GM23248 (cell line): ENCODE measurements at places on chromosomes 3 and 15.
A peak's percentile ranks its signal among the peaks of the same experiment; 100 is the strongest.

- DNase-seq = peak; percentile 92
Observed at GRCh38 chr15:89781891-89782618, 5.9 kb downstream of the MESP2 start.

DNA sequence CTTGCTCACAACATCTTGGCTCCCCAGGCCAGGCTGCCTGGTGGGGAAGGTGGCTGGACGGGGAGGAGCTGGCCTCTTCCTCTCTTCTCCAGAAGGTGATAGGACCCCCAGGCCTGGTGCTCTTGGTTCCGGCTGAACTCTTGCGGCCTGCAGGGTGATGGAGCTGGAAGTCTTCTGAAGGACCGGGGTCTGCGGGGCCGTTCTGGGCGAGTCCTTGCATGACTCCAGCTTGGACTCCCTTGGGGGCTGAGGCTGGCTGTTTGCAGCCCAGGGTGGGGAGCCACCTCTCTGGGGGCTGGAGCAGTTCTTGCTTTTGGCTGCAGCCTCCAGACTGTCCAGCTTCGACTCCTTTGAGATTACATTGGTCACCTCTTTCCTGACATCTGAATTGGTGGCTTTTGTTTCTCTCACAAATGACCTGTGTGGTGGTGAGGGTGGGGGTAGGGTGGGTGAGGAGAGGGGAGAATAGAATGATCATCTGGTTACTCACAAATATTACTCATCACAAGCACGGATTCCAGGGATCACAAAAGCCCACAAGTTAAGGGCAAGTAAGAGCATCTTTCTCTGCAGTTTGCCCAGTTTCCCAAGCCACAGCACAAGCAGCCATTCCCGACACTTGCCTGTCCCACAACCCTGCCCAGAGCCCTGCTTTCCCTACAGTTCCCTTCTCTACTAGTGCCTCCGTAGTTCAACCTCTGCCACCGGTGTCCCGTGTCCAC is 149.1 kb upstream of the HACD2 start:
- DNase-seq = peak; percentile 89

GRCh38 chr3:175585898-175586297 is 726.8 kb downstream of the NAALADL2 start:
- peak; percentile 68 for DNase-seq

- DNase-seq = no peak
Observed at GRCh38 chr3:188351648-188352047, 197.7 kb downstream of the LPP start.

- DNase-seq = no peak
Observed at GRCh38 chr3:196813903-196814302, 53.8 kb upstream of the SENP5 start.

DNA sequence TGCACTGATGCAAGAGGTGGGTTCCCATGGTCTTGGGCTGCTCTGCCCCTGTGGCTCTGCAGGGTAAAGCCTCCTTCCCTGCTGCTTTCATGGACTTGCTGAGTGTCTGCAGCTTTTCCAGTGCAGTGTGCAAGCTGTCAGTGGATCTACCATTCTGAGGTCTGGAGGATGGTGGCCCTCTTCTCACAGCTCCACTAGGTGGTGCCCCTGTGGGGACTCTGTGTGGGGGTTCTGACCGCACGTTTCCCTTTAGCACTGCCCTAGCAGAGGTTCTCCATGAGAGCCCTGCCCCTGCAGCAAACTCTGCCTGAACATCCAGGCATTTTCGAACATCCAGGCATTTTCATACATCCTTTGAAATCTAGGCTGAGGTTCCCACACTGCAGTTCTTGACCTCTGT is 329.8 kb upstream of the NAALADL2 start:
- DNase-seq = no peak

DNA sequence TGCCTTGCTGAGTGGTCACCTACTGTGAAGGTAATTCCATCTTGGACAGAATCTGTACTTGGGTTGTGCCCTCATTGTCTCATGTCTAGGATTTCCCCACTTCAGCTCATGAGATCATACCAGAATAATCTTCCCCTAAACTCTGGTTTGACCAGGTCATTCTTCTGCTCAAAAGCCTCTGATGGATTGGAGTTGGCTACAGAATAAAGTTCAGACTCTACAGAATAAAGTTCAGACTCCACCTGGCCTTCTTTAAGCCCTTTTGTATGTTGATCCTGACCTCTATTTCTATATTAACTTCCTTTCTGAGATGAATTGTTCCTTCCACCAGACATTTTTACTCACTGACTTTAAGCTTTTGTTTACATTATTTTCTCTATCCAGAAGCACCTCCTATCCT is 6.4 kb upstream of the GLCE start:
- DNase-seq = no peak

DNA sequence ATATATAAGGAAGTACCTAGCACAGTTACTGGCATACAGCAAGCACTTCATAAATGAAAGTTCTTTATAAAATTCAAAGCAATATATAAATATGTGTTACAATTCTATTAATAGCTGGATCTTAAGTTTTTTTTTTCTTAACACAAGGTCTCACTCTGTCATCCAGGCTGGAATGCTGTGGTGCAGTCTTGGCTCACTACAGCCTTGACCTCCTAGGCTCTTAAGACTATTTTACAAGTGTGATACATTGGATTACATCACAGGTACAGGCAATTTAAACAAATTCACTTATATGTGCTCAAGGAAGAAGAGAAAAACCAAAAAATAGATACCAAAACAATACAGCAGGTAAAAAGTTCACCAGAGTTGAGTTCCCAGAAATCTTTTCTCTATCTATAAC is 60.6 kb downstream of the ZNF280D start:
- peak; percentile 59 for DNase-seq

DNA sequence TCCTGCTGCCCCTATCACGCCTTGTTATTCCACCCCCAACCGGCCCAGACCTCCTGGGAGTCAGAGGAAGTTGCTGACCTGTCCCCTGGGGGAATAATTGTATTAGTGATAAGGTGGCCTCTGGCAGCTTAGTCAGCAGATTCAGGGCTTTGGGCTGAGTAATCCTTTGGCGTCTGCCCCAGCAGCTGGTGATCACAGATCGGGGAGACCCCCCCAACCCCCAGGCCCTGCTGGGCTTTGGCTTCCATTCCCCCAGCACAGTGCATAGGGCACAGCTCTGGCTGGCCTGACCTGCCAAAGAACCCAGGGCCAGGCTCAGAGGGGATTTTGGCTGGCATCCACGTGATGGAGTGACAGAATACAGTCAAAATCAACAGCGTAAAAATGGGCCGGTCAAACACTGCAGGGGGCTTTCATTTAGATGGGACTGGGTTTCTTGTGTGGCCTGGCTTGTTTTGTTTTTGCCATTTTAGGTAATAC is 3.9 kb upstream of the NR2E3 start:
- peak; percentile 60 for DNase-seq

DNA sequence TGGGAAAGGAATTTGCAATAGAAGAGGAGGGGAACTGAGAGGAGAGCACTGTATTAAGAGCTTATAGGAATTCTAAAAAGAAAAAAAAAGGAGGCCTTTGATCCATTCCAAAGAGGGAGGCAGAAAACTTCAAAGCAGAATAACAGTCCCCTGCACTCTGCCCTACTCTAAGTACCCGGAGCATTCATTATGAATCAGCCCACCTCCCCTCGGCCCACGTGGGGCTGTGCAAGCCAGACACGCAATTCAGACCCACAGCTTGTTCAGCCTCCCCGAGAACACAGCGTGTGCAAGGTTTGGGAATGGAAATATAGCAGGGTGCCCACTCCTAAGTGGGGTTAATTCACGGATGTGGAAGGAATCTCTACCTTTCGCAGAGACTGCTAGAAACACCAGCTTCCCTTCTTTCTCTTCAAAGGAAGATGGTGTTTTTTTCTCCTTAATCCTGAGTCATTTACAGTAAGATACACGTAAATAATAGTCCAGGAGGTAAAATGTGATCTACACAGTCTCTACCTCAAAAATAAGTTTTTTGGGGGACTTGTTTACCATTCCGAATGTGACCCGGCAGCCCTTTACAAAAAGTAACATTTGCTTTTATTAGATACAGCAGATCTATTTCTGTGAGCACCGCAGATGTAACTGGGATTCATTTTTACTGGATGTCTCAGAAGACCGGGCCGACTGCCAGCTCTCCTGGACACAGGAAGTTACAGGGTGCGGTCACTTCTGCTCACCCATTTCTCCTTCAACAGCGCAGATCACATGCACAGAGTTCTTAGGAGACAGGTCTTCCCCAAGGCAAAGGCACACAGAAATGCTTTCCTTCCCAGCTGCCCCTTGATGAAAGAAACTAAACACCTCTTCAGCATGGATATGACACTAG is 768.5 kb upstream of the CFAP20DC start:
- DNase-seq = peak; percentile 99

GRCh38 chr3:132723024-132723950 is 1.1 kb upstream of the NPHP3 start:
- DNase-seq = peak; percentile 81

DNA sequence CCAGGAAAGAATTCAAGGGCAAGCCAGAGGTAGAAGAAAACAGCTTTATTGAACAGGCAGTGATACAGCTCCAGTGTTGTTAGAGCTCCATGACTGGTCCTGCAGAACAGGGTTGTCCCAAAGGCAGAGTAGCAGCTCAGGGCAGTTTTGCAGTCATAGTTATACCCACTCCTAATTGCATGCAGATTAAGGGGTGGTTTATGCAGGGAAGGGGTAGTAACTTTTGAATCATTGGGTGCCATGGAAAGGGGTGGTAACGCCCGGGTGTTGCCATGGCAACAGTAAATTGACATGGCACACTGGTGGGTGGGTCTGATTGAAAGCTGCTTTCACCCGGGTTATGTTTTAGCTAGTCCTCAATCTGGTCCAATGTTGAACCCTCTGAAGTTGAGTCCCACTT is 9.7 kb upstream of the RAB6B start:
- DNase-seq = no peak

DNA sequence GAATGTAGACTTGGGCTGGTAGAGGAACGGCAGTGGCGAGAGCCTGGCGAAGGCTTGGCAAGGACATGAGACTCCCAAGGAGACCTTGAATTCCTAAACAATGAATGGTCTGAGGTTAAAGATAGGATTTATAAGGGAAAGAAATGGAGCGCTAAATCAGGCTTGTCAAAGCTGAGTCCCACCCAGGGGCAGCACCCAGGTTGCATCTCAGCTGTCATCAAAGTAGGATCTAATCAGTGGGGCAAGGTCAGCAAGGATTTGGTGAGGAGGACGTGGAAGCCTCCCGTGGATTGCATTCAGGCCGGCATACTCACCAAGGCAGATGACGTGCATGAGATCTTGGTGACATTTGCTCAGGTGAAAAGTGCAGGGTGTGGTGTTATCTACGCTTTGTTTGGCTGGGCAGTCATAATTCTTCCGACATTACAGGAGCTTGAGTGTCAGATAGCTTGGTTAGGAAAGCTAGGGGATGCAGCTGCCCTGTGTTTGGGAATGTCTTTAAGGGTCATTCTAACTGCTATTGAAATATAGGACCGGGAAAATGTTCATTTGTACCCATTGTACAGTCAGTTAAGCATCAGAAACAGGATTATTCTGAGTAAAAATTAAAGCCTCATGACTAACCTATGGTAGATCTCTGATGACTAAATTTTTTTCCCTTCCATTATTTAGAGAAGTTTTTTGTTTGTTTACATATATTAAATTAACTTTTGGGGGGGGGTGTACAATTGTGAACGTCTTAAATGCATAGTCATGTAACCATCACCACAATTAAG is 99.4 kb upstream of the TSC22D2 start:
- DNase-seq = no peak

- DNase-seq = no peak
Observed at GRCh38 chr3:34635352-34635850, 837.0 kb downstream of the PDCD6IP start.

- DNase-seq = no peak
Observed at GRCh38 chr3:46301122-46301835, 52.6 kb upstream of the CCR2 start.
